ENCODE measurements at places on chromosomes 1 and 21. TPM values are rescaled to one million over a fixed set of nuclear protein-coding genes. Genes with fewer than 3 reads are reported as not detected.

LEMD1 gene
- total RNA-seq, result not detected

LRRC7 gene
- under 0.01 TPM for total RNA-seq

CSF3R gene
- not detected for total RNA-seq

LDLRAD2 gene
- total RNA-seq, result 0.29 TPM

IFNLR1 gene
- total RNA-seq, result not detected

PSMG1 gene
- total RNA-seq, result 50.0 TPM

MSH4 gene
- total RNA-seq, result 0.33 TPM

PGLYRP4 gene
- total RNA-seq, result not detected
